ENCODE measurements at places on chromosomes 11 and 22.

DNA sequence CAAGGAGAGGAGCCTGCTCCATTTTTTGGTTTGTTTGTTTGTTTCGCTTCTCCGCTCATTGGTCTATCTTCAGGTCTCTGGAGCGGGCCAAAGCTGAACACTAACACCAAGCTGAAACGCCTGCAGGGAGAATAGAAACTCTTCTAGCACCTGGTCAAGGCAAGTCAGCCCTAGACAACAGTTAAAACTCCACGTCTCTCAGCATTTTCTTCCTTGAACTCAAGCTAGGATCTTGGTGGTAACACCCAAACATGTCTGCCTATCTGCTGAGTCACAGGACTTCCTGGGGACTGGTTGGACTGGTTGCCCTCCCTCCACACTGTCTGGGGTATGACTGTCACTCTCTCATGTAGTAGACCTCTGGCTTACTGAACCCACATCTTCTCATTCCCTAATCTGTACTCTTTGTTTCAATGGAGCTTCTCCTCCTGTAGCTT, 23.9 kb upstream of the RBFOX2 start:
- DNase-seq = no peak

GRCh38 chr22:43246188-43246587, 59.3 kb upstream of the TTLL12 start:
- no peak for DNase-seq

GRCh38 chr11:130536106-130537040, 87.9 kb downstream of the ADAMTS15 start:
- no peak for DNase-seq

DNA sequence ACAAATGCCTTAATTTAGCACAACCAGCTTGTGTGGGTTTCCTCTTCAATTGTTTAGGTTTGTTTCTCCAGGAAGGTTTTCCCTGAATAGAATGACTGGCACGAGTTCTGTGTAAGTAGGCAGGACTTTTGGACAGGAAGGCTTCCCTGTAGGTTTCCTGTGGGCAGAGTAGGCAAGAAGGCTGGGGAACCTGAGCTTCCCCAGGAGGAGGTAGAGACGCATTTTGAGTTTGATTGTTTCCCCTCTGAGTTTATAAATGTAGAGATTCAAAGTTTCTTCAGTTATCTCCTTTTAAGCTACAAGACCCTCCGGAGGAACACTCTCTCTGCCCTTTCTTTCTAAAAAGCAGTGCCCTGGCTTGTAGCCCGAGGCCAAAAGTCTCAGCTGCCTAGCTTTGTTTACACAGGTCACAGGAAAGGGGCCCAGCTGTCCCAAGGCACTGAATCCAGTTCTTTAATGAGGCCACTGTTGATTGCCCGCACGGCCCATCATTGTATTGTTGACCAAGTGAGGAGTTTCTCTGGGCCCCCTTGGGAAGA, 66.6 kb upstream of the RDX start:
- no peak for DNase-seq

- DNase-seq = no peak
These were observed 772 bp downstream of the TBC1D10C start for GRCh38 chr11:67404515-67405195.

DNA sequence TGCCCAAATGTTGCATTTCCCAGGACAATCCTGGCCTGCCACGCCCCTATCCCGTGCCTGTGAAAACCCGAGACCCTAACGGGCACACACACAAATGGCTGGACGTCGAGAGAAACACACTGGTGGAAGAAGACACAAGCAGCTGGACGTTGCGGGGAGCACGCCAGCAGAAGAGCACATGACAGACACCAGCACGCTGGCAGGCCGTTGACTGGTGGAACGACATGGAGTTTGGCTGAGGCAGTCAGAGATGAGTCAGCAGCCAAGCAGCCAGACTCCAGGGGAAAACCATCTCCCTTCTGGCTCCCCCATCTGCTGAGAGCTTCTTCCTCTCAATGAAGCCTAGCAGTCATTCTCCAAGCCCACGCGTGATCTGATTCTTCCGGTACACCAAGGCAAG, 606.7 kb upstream of the LRRC4C start:
- DNase-seq = no peak

DNA sequence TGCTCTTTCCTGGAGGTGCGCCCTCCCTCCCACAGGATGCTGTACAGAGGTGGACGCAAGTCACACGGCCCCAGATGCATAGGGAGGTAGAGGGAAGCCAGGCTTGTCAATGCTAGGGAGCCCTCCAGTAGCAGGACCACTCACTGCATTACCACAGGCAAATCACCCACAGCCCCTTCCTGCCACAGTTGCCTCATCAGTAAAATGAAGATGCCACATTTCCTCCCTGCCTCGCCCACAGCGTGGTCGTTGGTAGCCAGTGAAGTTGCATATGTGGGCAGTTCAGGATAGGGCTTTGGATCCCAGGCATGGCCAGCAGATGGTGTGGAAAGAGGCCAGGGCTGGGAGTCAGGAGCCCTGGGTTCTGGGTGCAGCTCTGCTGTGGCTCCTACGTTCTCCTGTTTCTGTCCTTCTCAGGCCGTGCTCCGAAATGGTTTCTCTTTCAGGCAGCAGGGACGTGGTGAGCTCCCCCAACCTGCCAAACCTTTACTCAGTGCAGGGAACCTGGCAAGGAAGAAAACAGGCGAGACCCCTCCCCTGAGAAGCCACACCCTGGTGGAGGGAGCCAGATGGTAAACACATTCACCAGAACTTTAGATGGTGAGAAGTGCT, 22.6 kb downstream of the DAGLA start:
- DNase-seq = no peak

- no peak for DNase-seq
These were observed 13.2 kb downstream of the LMO1 start for GRCh38 chr11:8250434-8250833.

DNA sequence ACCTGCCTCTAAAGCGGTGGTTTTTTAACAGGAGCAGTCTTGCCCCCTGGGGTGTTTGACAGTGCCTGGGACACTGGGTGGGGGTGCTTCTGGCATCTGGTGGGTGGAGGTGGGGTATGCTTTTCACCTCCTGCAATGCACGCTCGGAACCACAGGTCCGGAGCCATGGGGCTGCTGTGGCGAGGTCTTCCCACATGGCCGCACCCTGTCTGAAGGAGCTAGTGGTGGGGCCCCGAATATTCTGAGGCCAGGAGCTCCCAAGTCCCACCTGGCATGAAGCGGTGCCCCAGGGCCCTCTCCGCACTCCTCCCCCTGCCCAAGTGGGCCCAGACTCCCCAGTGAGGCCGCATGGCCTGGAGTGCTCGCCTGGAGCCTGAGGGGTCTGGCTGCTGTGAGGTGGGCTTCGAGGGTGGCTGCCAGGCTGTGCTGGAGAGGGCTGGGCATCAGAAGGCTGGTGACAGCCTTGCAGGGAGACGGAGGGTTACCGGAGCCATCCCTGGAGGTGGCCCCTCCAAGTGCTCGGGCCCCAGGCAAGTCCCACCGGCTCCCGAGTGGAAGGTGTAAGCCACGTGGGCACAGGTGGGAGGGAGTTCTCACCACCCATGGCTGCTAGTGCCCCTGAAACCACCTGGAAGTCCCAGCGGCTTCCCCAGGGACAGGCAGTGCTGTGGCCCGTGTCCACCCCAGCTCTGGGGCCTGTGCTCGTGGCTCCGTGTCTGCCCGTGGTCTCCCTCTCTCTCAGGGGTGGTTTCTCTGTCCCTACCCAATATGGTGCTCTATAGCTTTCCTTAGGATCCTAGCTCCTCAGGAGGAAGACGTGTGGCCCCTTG, 15.1 kb downstream of the TBX1 start:
- DNase-seq = no peak

DNA sequence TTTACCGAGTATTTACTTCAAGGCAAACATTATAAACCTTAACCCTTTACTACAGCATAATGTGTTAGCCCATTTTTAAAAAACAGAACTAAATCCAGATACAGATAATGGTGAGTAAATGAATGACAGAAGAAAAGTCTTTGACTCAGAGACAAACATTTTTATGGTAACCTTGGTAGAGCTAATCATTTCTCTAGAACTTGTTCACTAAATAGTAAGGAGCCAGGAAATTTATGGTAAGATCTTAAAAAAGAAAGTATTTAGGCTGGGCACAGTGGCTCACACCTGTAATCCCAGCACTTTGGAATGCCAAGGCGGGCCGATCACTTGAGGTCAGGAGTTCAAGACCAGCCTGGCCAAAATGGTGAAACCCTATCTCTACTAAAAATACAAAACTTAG, 11.5 kb upstream of the FUT4 start:
- DNase-seq = no peak

- DNase-seq = no peak
These were observed 57.8 kb upstream of the TCF20 start for GRCh38 chr22:42328130-42328783.

- DNase-seq = no peak
These were observed 159.4 kb downstream of the BUD13 start for GRCh38 chr11:116613206-116613875.

DNA sequence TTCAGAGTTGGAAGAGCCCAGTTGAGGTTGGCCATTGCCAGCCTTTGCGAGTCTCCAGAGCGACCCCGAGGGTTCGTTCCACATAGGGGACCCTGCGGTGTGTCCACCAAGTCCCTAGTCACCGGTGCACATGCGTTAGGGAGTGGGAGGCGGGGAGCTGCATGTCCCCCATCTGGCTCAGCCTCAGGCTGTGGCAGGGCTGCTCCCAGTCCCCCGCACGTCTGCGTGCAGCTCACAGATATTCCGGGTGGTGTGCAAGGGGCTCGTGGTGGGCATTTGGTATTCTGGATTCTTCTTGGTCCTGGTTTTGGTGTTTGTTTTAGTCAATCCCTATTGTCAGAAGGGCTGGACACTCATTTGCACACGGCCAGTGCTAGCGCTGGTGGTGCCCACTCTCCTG, 48.8 kb downstream of the MUC6 start:
- DNase-seq = no peak

DNA sequence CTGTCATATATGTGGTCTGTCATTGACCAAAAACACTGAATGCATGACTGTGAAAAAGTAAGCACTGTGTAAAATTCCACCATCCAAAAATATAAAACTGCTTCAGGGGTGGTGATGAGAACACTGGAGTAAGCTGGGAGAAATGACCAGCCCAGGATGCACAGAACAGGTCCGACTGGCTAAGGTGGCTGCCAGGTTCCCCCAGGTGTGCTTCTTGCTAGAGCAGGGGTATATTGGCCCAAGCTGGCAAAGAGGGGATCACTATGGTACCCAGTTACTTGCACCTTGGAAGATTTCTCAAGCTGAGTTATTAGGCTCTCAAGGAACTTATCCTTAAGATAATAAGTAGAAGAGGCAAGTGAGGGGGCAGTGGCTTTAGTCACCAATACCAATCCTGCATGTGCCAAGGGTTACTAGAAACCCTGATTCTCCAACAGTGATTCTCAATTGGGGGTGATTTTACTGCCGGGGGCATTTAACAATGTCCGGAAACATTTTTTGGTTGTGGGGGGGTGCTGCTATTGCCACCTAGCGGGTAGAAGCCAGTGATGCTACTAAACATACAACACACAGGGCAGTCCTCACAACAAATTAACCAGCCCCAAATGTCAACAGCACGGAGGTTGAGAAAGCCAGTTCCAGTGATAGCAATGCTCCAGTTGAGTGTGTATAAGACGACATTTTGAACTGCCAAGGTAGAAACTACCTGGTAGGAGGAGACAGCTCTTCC, 15.7 kb downstream of the SNU13 start:
- DNase-seq = no peak

- DNase-seq = no peak
These were observed 69.4 kb downstream of the OSBP2 start for GRCh38 chr22:30763815-30764673.

DNA sequence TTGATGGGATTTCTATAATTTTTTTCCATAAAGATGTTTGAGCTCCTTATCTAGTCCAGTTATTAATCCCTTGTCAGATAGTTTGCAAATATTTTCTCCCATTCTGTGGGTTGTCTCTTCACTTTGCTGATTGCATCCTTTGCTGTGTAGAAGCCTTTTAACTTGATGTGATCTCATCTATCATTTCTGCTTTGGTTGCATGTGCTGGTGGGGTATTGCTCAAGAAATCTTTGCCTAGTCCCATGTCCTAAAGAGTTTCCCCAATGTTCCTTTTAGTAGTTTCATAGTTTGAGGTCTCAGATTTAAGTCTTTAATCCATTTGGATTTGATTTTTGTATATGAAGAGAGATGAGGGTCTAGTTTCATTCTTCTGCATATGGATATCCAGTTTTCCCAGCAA, 1.7 kb upstream of the IL2RB start:
- no peak for DNase-seq

GRCh38 chr11:134060316-134060715, 8.6 kb upstream of the JAM3 start:
- no peak for DNase-seq

DNA sequence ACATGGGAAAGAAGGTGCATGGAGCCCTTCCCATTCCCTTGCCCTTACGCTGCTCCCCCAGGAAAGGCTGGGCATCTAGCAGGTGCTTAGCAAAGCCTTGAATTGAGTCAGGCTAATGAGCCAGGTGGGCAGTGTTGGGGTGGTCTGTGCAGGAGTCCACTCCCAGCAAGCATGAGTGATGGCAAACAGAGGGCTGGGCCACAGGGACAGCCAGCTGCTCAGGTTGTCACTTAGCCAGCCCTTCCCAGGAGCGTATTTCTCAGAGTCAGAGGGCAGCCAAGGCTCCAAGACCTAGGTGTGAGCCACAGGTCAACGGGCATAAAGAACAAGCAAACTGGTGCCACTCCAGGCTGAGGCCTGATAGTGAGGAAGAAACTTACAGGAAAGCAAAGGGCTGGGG, 149.8 kb downstream of the DSCAML1 start:
- no peak for DNase-seq

- DNase-seq = no peak
These were observed 99.2 kb upstream of the DBX1 start for GRCh38 chr11:20259506-20259905.

DNA sequence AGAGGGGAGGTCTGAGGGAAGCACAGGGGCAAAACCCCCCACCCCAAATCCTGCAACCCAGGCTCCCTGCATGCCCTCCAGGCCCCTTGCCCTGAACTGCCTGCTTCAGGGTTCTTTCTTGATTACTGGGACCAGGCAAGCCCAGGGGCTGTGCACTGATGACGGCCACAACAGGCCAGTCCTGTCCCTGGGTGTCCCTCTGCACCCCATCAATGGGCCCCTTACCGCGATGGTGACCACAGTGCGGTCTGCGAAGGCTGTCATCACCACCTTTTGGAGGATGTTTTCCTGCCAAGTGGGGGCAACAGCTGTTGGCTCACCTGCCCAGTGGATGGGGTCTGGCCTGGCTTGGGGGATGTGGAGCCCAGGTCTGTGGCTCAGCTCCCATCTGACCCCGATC, 5.0 kb upstream of the KCNJ11 start:
- DNase-seq = no peak

DNA sequence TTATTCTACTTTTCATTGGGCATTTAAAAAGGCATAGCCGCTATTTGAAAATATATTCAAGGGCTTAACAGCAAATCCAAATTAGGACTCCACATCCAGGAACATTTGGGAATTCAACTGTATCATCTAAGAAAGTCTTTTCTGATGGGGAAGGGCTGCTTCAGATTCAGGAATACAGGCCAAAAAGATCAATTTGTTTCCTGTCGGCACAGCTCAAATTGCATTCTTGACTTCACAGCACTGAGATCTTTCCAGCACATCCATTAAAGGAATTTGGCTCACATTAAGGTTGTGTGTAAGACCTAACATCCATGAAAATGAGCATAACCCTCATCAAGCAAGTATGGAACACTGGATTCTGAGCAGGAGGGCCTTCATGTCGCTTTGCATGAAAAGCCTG, 1169.5 kb upstream of the CCDC90B start:
- DNase-seq = no peak
